Fibroblast of pulmonary artery (primary cell): ENCODE measurements at places on chromosomes 1 and 21.

DNA sequence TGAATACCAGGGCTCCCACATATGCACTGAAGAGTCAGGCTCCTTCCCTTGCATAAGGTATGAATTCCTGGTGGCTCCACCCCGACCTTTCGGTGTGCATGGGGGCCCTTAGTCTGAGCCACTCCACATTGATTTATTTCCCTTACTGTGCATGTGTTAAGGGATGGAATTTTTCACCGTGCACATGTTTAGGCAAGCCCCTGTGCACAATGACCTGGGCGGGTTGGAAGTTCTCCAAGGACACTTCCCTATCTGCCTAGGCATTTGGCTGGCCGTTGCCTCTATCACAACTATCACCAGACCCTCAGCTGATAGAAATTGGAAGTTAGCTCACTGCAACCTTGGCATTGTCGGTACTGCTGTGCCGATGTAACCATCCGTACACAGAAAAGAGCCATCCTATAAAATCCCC is 9.7 kb downstream of the S100A6 start:
- DNase-seq: no peak

- no peak for DNase-seq
Observed at GRCh38 chr1:8167936-8168335, 141.8 kb upstream of the ERRFI1 start.

- no peak for DNase-seq
Observed at GRCh38 chr21:14583629-14584255, 37.6 kb upstream of the SAMSN1 start.

DNA sequence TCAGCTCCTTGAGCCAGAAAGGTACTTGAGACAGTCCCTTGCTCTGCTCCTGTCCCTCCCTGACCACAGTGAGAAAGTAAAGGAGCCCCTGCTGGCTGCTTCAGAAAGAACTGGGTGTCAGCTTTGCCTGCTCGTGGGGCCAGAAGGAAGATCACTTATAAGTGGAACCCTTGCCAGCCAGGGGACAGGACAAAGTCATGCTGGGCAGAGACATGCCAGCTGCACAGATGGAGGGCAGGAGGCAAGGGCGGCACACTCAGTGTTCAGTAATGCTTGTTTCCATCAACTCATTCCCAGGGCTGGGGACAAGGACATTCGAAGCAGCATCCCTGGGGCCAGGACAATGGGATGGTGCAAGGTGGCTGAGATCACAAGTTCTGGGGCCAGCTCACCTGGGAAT is 41.8 kb downstream of the NTPCR start:
- DNase-seq: no peak

DNA sequence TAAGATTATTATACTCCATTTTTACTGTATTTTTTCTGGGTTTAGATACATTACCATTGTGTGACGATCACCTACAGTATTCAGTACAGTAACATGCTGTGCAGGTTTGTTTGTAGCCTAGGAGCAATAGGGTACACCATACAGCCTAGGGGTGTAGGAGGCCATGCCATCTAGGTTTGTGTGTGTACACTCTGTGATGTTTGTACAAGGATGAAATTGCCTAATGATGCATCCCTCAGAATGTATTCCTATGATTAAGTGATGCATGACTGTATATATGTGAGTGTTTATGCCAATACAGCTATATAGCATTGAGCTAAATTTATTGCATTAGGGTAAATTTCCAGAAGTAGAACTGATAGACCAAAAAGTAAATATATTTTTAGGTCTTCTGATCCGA is 23.3 kb downstream of the TUFT1 start:
- DNase-seq: no peak

DNA sequence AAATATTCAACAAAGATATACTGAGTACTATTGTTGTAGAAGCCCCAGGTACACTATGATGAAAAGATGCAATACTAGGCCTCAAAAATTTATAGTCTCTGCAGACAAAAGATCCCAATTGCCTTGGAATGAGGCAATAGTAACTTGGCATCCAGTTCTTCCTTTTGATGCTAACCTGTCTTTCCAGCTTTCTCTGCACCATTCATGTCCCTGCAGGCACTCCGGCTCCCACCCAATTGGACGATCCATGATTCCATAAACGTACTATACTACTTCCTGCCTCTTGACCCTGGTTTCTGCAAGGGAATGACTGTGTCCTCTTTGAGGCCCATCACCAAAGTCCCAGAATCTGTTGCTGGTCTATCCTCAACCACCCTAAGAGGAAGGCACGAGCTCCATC is 8.0 kb upstream of the TAGLN2 start:
- DNase-seq: no peak

GRCh38 chr1:94515296-94515947 is 26.1 kb downstream of the F3 start:
- DNase-seq: no peak

DNA sequence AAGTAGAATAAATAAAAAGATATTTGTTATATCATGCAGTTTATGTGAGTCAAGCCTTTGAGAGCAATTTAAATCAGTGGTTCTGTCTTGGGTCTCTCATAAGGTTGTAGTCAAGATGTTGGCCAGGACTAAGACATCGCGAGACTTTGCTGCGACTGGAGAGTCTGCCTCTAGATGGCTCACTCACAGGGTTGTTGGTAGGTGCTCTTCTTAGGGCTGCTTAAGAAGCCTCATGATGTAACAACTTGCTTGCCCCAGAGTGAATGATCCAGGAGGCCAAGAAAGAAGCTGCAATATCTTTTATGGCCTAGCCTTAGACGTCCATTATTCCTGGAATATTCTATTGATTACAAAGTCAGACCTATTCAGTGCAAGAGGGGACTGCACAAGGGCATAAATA is 73.1 kb upstream of the CACHD1 start:
- peak; percentile 10 for DNase-seq

GRCh38 chr21:45578811-45579381 is 36.7 kb upstream of the SLC19A1 start:
- DNase-seq: no peak

DNA sequence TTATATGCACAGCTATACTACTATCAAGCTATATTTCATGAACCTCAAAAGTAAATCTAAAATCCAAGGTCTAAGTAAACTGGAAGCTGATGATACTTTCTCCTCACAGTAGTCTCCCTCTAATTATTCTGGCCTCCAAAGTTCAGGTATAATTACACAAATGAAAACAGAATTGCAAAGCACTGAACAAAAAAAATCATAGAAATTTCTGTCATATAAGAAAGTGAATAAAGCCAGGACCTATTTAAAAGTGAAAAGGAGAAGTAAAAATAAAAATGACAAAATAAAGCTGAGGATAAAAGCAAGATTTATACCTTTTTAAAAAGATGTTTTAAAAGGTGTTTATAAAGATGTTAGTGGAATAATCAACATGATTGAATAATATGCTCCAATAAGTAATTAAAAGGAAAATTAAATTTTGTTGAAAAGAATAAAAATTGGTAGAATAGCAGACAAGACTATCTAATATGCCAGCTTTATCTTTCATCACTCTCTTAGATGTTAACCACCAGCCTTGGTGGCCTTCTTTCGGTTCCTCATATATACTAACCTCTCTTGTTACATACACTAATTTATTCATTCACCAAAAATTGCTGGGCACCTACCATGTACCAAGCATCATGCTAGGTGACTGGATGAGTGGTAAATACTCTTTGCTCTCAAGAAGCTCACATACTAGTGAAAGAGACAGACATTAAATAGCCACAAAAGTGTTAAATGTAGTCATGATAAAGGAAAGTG is 25.1 kb downstream of the SHCBP1L start:
- no peak for DNase-seq

GRCh38 chr21:43691086-43691795 is 27.7 kb upstream of the PDXK start:
- DNase-seq: no peak

DNA sequence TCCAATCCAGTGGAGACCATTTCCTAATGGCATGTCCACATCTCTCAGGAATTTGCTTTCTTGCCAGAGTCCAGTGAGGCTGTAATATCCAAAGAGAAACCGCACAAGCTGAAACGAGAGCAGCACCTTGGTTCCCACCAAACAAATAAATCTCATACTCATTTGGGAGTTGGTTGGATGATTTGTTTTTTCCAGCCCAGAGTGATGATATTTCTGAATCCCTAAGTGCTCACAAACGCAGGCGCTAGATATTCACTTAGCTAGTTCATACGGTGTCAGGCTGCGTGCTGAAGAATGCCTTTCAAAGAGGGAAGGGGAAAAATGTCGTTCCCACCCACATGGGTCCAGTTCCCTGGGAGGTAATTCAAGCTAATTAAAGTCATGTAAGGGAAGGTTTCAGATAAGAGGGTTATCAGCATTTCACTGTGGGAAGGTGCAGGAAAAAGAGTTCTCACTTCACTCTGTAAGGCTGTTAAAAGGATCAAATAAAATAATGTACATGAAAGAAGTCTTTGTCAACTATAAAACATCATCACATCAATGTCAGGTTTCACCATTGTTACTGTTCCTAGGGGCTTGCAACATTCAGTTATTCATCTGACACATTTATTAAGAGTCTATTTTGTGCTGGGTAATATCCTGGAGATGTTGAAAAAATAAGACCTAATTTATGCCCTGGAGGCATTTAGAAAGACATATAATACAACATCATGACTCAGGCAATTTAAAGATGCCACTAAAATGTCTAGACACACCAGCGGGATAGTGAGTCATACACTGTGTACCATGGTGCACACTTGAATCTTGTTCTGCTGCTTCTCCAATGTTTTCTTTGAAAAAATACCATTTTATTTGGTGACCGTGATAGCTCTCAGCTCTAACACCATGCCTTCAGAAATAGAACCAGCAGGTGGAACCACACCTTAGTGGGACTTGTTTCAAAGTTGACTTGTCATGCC is 19.3 kb downstream of the DPT start:
- DNase-seq: peak; percentile 83

DNA sequence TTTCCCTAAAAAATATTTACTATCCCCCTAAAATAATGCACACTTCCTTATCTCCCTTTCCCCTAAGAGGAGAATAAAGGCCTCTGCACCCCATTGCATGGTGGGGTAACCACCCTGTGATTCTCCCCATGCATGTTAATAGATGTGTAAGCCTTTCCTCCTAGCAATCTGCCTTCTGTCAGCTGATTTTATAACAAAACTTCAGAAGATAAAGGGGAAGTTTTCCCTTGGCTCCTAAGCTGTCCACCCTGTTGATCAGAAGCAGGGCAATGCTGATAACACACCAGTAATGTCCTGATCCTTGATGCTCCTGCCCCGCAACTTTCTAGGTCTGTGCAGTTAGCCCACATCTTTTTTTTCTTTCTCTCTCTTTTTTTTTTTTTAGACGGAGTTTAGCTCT is 11.4 kb upstream of the RNF187 start:
- DNase-seq: no peak

GRCh38 chr1:7250597-7251453 is 465.6 kb downstream of the CAMTA1 start:
- DNase-seq: no peak
